Muscle of leg (tissue), 16 donors: ENCODE measurements at places on chromosomes 2 and 18. TPM values are rescaled to one million over a fixed set of nuclear protein-coding genes. Genes with fewer than 3 reads are reported as not detected.

Gene MRPL19
- polyA plus RNA-seq: 38.4 TPM

Gene SCYGR4
- not detected for polyA plus RNA-seq

Gene TTN
- polyA plus RNA-seq: 233 TPM

Gene MERTK
- 3.4 TPM for polyA plus RNA-seq

Gene CHMP3
- 123 TPM for polyA plus RNA-seq

Gene ASB18
- 2.9 TPM for polyA plus RNA-seq

Gene KCTD1
- 6.3 TPM for polyA plus RNA-seq

Gene RBKS
- 1.4 TPM for polyA plus RNA-seq

Gene KCNK3
- 4.0 TPM for polyA plus RNA-seq

Gene COL3A1
- polyA plus RNA-seq: 6,172 TPM

Gene PLEK
- polyA plus RNA-seq: 5.4 TPM

Gene IL36G
- polyA plus RNA-seq: not detected

Gene CRACDL
- 2.4 TPM for polyA plus RNA-seq

Gene SCN3A
- polyA plus RNA-seq: 0.39 TPM

DNA sequence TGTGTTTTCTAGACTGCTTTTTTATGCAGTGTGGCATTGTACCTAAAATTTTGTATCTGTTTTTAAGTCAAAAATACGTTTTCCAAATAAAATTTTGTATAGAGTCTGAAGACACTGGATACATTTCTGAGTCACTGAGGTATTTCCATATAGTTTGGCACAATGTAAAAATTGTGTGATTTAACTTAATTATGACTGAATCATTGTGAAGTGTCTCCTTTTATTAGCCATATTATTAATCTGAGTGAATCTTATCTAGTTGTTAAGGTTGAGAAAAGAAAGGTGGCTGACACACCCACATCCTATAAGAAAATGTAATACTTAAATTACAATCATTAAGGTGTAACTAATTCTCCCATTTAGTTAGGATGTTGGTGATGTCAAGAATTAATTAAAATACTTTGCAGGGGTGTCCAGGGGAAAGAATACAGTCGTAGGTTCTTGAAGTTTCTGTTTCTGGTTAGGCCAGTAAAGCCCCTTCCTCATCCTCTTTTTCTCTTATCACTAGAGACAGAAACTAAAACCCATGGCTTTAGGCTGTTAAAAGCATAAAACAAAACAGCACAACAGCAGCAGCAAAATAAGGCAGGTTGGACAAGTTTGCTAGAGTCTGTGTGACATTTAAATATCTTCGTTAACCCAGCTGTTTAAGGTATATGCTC lies 71.6 kb downstream of the UBE2E3 start:
- DNase-seq: no peak

DNA sequence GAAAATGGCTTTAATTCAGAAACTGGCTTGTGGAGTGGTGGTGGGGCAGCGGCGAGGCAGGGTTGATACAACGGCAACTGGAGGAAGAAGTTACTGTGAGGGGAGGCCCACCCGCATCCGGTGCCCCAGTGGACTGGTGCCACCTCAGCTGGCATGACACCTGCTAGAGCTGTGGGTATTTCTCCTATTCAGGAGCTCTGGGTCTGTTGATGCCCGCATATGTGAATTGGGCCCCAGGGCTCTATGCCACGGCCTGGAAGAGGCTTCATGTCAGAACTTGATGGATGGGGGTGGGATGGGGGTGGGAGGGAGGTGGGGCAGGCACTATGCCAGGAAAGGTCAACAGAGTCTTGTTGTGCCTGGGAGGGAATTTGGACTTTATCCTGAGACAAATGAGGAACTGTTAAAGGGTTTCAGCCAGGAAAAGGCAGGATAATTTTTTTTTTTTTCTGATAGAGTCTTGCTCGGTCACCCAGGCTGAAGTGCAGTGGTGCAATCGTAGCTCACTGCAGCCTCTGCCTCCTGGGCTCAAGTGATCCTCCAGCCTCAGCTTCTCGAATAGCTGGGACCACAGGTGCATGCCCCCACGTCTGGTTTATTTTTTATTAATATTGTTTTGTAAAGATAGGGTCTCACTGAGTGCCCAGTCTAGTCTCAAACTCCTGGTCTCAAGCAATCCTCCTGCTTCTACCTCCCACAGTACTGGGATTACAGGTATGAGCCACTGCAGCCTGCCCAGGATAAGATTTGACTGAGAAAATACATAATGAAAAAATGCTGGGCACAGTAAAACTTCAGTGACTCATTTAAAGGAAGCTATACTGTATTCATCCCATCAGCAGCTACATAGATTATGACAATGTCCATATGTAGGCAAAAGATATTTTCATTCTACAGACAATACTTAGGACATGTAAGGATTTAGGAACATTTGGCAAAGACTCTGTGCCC lies 52.6 kb downstream of the SH2D6 start:
- DNase-seq: peak; percentile 41

DNA sequence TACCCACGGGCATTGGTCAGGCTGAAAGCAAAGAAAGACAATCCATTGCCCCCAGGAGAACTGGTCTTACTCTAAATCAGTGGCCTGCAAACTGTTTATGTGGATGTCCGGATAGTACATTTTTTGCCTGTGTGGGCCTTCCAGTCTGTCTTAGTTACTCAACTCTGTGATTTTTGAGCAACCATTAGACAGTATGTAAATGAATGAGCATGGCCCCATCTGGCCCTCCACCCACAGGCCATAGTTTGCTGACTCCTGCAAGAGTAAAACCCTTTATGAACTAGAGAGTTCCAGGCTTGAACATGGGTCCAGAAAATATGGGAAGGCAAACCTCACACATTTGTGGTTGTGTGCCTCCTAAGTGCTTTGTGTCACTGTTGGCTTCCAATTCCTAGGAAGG lies 55.7 kb upstream of the CYP1B1 start:
- no peak for DNase-seq

DNA sequence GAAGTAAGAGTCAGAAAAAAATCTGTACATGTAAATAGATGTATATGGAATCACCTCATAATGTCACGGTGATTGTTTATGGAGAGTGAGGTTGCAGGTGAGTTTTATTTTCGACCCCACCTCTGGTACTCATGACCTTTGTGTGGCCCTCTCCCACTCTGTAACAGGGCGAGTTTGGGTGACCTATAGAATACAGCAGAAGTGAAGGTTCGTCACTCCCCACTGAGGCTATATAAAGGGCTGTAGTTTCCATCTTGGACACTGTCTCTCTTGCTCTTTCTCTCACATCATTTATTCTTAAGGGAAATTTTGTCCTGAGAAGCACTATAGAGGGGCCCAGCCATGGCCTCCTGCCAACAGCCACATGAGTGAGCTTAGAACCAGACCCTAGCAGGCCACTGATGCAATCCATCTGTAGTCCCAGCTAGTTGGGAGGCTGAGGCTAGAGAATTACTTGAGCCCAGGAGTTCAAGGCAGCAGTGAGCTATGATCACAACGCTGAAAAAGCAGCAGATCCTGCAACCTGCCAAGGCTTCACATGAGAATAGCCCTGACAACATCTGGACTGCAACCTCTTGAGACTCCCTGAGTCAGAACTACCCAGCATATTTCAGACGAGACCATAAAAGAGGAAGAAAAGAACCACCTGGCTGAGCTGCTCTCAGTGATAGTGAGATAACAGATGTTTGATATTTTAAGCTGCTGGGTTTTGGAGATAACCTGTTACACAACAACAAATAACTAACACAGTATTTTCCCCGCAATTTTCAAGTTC lies 74.3 kb upstream of the SLC1A4 start:
- DNase-seq: peak; percentile 58

DNA sequence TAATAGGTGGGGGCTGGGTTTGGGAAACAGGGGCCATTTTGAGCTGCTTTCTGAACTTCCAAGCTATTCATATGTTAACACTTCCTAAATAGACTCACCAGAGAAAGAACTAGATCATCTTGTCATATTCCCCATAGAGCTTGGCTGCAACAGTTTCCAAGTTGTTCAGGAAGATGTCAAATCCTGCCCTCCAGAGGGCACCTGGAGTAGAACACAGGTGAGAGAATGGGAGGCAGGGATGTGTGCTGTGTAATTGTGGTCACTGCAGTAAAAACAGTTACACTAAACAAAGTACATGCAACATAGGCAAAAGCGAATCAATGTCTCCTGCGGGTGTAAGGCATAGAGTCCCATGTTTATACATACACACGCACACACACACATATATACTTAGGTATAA lies 34.5 kb upstream of the LRRC30 start:
- DNase-seq: no peak

DNA sequence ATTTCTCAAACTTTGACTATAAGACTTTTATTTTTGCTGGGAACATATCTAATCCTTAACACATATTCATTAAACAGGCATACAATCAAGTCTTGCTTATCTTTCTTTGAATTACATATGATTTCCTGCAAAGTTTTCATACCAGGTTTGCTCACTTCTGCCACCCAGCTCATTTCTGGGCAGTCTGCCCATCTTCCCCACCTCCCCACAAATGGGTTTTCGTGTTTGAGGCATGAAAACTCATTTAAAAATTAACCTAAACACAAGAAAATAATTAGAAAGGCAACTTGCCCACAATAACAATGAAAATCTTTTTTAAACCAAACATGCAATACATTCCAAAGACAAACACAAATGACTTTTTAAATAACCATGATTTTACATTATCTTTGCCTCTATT lies 3.4 kb downstream of the CHST9 start:
- no peak for DNase-seq

DNA sequence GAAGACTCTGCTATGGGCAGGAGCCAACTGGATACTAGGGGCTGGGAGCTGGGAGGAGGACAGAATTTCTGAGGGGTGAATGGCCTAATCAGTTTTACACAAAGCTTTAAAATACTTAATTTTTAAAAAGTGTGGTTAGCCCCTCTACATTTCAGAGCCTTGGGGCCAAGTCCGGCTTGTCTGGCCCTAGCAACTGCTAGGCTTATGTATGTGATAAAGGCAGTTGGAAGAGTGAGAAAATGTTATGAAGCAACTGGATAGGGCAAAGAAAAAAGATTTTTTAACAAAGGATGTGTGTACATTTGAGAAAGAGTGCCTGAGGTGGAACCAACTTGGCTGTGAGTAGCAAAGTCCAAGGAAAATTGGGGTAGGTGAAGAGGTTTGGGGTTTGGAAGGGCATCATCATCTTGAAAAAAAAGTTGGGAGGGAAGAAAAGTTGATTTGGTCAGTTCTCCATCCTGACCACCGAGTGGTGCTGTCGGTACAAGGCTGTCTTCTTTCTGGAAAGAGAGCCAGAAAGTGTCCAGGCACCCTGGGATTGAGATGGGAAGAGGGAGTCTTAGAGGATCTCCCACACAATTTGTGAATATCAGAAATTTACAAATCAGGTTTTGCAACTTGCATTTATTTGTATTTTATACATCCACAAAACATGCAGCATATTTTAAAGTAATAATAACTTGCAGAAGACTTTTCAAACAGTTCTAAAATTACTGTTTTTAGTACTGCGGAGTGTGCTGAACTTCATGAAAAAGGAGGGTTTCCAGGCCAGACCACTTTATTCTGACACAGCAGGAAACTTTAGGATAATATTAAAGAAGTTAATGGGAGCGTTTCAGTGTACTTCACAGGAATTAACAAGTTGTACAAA lies 10.5 kb upstream of the CDK15 start:
- peak; percentile 57 for DNase-seq

DNA sequence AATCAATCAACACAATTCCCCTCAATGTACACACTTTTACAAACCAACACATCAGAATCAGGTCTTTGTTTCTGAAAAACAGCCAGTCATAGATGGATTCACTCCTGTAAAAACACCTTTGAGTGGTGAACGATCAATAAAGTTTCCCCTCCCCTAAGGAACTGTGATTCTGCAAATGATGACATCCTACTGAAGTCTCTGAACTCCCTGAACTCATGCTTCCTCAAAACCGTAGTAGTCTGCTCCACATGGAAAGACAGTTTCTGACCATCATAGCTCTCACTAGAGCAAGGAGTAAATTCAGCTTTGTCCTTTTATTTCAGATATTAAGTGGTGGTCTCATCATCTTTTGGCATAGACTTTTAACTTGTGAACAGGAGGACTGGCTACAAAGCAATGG lies 43.5 kb upstream of the ACTR3 start:
- DNase-seq: no peak

GRCh38 chr18:904218-905090 lies at the start of gene ADCYAP1:
Gene ADCYAP1 (plus strand): TSS chr18:904871. CDS start chr18:905387, 516 bp downstream.
- DNase-seq: no peak

DNA sequence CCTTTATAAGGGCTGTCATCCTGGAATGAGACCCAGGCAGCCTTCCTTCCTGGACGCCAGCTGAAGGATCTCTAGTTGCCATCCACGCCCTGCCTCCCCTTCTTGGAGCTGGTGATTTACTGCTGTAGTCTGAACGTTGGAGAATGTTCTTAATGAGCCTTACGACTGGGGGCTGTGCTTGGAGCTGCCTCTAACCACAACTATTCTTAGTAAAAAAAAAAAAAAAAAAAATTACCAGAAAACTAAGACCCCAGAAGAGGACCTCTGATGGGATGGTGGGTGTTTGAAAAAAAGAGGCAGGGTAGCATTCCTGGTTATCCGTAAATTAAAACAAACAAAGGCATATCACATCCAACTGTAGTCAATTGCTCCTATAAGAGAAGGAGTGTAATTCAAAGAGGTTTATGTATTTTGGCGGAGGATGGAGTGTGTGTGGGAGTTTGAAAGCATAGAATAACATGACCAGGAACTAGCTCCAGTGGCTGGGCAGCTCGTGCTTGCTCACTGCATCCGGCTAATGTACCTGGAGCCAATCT lies 105.4 kb downstream of the QPCT start:
- DNase-seq: peak; percentile 49

- DNase-seq: no peak
Observed at GRCh38 chr2:237889016-237889415, 29.6 kb downstream of the RAMP1 start.

GRCh38 chr2:234535464-234535863 lies 38.6 kb upstream of the ARL4C start:
- DNase-seq: no peak

GRCh38 chr2:221680548-221680947 lies 108.4 kb upstream of the EPHA4 start:
- no peak for DNase-seq

GRCh38 chr18:28903306-28903705 lies 726.4 kb upstream of the CDH2 start:
- DNase-seq: no peak
